Activated naive CD4-positive, alpha-beta T cell (primary cell): ENCODE measurements at places on chromosomes 2 and 18.
A peak's percentile ranks its signal among the peaks of the same experiment; 100 is the strongest.

- DNase-seq = no peak
These were observed 832.8 kb upstream of the ID2 start for GRCh38 chr2:7849027-7849426.

DNA sequence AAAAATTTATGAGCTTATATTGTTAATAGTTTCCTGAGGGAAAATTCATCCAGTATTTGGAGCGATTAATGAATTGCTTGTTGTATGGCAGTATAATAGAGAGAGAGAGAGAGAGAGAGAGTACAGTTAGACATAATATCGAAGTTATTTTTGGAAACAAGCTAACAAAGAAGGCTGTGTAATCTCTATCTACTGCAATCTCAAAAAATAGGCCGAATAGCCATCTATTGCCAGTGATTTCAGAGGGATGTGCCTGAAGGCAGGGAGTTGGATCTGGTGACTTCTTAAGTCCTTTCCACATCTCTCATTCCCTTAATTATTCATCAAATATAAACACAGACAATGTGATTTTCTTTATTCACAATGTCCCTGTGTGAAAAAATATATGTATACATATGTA is 433.1 kb upstream of the RAB12 start:
- DNase-seq = no peak

GRCh38 chr18:10022365-10022764 is 108.5 kb downstream of the VAPA start:
- DNase-seq = no peak

- DNase-seq = no peak
These were observed 209.5 kb downstream of the FAM210A start for GRCh38 chr18:13516855-13517254.

DNA sequence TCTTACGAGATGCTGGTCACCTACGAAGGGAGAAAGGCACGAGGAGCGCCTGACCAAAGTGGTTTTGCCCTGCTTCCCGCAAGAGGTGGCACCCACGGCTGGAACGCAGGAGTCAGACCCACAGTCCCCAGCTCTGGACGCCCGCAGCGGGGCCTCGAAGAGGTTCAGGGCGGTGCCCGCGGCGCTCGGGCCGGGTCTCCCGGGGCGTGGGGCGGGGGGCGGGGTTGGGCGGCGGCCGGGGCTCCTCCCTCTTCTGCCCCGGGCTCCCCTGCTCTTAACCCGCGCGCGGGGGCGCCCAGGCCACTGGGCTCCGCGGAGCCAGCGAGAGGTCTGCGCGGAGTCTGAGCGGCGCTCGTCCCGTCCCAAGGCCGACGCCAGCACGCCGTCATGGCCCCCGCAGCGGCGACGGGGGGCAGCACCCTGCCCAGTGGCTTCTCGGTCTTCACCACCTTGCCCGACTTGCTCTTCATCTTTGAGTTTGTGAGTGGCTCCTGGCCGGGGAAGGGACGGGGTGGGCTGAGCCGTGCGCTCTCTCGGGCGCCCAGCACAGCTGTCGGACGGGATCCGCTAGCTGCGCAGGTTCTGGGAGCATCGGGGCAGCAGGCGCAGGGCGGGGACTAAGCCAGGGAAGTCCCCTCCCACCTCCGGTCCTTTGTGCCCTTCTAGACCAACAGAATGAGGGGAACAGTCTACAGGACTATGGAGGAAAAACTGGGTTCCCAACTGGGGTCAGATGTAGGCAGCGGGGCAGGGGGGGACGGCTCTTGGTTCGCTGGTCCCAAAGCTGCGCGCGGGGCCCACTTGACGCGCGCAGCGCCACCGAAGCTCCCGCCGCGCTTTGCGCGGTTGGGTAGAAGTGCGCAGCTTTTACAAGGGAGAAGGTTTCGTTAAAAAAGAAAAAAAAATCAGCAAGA is at the start of gene MAL:
Gene MAL, plus strand, starts transcription at position 303 of the 914 bp plus-strand sequence. Its CDS starts 85 bp downstream, at position 388.
- DNase-seq = peak; percentile 69

- DNase-seq = no peak
These were observed 101.9 kb upstream of the ARHGAP28 start for GRCh38 chr18:6627645-6628044.

DNA sequence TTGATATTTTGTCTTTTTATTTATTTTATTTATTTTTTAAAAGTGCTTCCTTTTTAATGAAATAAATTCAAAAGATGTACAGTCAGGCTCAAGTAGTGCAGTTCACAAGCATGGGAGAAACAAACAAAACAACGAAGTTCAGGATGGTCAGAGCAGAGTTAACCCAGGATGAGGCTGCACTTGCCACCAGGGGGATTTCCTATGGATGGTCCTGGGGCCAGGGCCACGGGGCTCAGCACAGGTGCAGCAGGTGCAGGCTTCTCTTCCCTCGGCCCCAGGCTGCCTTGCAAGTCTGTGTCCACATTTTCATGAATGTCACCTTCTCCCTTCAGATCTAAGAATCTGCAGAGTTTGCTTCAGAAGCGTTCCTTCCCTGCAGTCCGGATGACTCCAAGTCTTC is 76.5 kb downstream of the CDCA7 start:
- no peak for DNase-seq

GRCh38 chr18:72201032-72201431 is 343.1 kb downstream of the CBLN2 start:
- no peak for DNase-seq

- DNase-seq = no peak
These were observed 486.3 kb downstream of the NR4A2 start for GRCh38 chr2:155846259-155846658.

- no peak for DNase-seq
These were observed 1299.1 kb upstream of the ZEB2 start for GRCh38 chr2:145818890-145819504.

DNA sequence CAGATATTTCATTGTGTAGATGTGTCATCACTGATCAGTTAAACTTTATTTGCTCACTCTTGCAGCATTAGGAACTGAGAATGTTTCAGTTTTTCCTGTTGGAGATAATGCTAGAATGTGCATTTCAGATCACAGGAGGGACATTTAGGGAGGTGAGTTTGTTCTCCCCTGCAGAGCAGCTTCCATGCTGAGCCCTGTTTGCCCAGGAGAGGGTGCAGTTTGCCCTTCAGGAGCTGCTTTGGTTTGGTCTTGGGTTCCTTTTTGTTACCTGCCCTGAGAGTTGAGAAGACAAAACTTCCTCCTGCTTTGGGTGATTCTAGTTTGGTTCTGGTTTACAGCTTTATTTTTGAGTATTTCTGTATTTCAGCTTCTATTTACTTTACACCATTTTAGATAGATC is 49.9 kb downstream of the DGKD start:
- DNase-seq = peak; percentile 58

DNA sequence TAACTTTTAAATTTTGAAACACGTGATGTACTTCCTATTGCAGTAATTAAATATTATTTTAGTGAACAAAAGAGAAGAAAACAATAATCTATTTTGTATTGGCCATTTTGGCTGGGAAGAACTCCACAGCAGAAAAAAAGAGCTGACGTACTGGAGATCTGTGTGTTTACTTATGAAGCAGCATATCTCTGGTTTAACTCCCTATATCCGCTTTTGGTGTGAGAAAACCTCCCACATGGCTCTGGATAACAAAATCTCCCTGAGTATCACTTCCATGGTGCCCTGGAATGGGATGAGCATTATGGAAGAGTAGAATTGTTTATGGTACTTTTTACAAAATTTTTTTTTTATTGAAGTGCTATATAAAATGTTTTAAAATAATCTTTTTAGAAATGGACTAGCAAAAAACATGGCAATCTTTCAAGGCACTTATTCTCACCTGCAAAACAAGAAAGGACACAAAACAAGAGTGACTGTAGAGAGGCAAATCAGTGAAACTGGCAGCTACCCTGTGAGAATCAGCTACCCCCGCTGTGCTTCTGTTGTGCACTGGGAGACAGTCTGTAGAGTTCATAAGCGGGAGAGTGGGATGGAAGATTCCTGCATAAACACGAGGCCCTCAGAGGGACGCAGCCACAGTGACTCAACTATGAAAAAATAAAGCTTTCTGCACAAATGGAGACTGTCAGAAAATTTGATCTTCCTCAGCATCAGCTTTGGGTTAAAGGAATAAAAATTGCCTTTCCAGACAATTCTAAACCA is 762.2 kb upstream of the HS6ST1 start:
- no peak for DNase-seq
